ENCODE measurements at places on chromosomes 11 and 22.
A peak's percentile ranks its signal among the peaks of the same experiment; 100 is the strongest.

- DNase-seq = no peak
Measured at GRCh38 chr22:45771711-45772110, 100.1 kb downstream of the ATXN10 start.

GRCh38 chr11:69131121-69131566 lies 24.6 kb upstream of the SMIM38 start:
- DNase-seq = no peak

DNA sequence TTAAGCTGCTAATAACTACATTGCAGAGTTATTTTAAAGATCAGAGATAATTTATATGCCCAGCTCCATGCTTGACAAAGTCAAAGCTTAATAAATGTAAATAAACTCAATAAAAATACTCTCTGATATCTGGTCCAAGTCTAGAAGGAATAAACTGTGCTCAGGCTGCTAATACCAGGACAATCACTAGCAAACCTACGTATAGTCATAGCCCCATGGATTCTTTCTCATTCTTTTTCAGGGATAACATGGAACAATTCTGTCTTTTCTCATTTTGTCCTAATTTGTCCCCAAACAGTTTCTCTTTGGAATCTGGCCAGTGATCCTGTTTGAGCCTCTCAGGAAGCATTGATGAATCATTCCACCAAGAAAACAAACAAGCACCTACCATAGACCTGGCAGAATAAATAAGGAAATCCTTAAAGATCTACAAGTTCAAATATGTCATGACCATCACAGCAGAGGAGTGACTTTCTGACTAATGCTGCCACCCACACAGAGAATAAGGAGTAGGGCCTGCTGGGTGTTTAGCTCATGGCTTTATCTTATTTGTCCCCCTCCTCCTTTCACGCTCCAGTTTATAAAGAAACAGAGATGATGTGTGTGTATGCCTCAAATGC lies 14.1 kb upstream of the B3GNT6 start:
- DNase-seq = peak; percentile 30

- DNase-seq = no peak
Measured at GRCh38 chr11:16806791-16807190, 68.3 kb downstream of the C11orf58 start.
